ENCODE measurements at places on chromosomes 1 and 21.

- DNase-seq, result no peak
These were observed 228.2 kb downstream of the DNM3 start for GRCh38 chr1:172069534-172069933.

GRCh38 chr1:161158316-161159010 lies 837 bp upstream of the USP21 start:
- no peak for DNase-seq

- no peak for DNase-seq
These were observed 7.2 kb downstream of the SPTA1 start for GRCh38 chr1:158679289-158679688.

GRCh38 chr1:12057940-12058687 lies 5.0 kb upstream of the TNFRSF8 start:
- DNase-seq, result no peak

DNA sequence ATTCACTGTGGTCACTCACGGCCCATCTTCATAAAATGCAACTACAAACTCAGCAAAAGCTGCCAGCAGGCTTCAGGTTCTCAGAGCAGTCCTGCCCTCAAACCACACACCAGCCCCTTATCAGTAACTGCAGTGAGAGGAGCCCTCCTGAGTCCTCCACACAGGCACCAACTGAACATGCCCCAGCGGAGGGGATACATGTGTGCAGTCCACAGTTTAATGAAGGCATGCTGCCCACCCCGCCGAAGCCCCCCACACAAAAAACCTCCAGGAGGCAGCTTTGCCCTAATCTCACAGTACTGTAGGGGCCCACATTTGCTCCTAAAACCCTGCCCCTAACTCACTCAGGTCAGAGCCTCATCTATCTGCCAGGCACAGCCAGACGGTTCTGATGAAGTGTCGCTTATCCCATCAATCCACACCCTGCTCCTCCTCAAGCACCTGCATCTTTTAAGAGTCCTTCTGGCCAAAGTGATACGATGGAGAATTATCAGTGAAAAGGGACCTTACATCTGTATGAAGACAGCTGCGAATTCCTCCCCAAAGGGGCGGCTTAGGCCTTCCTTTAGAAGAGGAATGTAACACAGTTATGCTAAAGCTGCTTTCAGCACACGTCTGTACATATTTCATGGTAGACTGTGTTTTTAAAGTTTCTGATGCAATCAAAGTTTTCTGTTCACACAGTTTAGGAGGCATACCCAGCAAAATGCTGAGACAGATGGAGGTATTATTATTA lies 3.5 kb downstream of the ABCB10 start:
- no peak for DNase-seq

DNA sequence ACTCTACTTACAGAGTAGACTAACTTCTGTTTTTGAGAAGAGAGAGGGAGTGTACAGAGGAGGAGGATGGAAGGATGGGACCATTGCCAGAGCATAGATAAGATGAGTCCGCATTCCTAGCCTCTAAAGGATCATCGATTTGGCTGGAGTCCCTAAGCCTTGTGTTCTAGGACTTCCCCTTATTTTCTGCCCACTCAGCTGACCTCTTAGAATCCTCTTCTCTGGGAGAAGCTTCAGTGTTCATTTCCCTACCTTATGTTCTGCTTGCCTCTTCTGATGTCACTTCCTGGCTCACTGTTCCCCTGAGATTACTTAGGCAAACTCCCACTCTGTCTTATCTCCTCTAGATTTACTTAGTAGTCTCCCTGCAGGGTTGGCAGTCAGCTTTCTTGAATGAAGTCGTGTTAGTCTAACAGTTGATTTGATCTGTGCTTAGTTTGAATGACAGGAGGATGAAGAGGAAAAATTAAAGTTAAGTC lies 156.7 kb downstream of the SYT2 start:
- no peak for DNase-seq

DNA sequence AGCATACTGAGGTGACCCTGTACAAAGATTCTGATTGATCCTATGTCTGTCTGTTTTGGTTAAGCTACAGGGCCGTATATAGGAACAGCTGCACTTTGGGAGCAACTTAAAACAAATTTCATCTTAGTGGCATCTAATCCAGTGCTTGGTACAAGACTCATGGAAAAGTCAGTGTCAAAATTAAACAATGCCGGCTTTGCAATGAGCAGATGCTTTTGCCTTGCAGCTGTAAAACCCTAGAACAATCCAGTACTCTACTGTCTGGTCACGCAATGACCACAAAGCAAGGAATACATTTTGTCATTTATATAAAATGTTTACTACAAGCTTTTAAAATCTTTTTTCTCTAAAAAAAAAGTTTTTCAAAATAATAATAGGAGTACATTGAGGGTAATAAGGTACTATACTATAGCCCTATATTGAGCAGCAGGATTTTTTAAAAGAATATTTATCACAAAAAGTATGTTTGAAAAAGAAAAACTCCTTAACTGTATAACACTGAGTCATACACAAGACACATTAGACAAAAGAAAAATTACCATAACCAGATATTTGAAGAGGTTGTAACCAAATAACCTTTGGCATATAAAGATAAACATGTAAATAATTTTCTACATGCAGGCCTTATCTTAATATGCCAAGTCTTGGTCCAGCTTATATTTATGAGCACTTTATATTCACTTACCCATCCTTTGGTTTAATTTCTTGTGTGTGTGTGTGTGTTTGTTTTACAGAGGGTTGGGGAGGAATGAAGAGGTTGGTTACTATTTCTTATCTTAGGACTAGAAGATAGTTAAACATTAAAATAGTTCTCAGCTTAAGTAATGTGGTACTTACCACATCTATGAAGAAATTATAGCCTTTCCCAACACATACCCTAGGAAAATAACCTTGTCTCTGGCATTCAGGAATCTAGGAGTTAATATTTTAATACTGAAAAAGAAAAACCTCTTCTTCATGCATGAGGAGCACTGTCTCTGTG lies 262.3 kb downstream of the FAF1 start:
- no peak for DNase-seq

DNA sequence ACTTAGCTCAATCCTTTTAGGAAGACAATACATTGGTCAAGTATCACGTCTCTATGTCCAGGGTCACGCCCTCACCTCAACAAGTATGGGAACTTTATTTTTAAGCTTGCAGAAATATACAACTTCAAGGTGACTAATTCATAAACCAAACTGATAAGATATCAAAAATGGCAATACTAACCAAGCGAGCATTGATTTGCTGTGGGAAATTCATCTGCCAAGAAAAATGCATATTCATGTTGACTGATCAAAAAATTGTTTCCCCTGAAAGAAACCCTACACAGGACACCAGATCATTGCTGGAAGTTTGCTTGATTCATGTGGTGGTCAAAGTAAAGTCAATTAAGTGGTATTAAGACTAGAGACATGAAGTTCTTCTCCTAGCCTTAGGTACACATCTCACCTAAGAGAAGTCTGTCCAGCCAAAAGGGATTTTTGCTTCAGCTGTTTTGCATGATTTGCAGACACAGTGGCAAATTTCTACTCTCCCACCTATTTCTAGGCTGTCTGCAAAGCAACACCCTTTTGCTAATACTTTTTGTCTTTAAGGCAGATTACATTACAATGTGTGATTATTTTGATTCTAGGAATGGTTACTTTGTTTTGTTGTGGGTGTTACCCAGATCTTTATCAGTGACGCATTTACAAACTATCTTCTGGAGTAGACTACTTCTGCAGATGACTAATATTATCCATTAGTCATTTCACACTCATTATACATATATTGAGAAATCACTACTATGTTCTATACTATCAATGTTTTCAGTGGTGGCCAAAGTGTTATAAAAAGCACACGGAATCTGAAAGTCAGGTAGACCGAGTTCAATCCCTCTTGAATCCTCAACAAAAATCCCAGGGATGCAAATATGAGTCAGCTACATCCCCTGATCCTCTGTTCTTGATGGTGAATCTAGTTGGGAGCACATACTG lies 12.4 kb downstream of the SAMSN1 start:
- DNase-seq, result peak; percentile 82

DNA sequence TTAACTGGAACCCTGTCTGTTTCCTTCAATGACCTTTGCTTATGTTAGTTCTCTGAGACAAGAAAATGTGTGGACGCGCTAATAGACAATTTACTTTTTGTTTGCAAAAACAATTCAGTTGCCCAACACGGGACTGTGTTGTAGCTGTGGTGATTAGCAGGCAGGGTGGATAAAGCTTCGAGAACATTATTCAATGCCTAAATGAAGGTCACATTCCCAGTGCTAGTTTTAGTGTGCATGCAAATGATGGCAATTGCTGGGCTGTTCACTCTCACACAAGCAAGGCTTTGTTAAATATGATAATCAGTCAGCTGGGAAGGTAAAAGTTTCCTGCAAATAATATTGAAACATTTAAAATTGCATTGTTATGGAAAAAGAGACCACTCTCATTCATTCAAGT lies 188.4 kb downstream of the BACH1 start:
- DNase-seq, result no peak

DNA sequence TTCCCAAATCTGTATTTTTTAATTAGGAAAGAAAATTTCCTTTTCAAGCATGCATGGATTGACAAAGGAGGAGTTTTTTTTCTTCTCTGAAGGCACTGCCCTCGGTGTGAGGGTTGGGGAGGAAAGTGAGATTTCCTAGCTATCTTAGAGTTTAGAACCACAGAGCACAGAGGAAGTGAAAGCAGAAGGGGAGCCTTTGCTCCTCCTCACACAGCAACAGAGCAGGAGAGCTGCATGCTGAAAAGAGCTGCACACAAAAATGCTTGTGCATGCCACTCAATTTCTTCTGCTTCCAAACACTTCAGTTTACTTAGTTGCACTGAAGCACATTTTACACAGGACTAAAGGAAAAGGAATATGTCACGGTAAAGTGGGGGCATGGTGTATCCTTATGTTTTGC lies 308.1 kb downstream of the GPATCH2 start:
- no peak for DNase-seq

DNA sequence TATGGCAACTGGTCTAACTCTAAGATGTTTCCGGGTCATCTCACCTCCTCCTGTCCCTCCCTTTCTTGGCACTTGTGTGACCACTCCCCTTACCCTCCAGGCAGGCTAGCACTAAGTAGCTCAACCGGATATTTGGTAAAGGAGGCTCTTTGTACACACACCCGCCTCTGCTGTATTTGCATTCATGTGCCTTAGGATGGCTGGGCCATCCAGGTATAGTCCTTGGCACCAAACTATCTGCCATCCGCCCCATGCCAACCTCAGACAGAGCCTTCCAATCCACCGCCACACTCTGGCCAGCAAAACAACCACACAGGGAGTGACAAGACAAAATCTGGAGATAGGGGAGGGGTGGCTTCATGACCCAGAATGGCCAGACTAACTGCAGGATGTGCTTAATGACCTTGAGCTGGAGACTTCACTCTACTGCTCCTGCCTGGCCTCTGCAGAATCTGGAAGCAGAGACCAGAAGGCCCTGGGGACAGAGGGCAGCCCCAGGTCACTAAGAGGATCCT lies 59.5 kb downstream of the CDK18 start:
- no peak for DNase-seq

DNA sequence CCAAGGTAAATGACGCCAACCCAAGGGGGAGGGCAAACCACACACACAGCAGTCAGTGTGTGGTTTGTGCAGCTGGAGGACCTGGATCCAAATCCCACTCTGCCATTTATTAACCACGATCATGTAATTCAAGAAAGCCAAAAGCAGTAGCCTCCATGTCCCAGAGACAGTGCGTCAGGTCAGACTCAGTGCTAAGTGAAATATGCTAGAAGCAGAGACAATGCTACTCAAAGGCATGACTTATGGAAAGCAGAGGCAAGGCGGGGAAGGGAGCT lies 13.6 kb downstream of the TTC39A start:
- DNase-seq, result no peak

- no peak for DNase-seq
These were observed 28.1 kb downstream of the SERINC2 start for GRCh38 chr1:31441073-31441472.

DNA sequence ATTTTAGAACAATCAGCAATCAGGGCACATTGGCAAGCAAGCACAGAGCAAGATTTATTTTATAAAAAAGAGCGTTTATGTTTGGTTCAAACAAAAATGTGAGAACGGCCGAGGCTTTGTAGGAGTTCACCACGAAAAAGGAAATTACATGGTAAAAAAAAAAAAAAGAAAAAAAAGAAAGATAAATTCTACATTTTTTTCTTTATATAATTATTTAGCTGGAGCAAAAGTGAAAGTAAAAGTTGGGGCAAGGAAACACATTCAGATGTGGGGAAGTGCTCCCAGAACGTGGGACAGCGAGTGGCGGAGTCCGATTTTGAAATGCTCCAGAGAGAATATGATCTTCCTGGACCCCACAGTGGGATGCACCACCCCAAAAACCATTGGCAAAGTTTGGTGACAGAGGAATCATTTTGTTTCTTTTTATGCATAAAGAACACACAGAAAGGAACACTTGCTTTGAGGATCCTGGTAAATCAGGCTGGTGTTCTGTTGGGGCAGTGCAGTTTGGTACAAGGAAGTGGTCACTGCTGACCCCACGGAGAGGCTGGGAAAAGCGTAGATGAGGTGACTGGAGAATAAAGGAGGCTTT lies 16.3 kb upstream of the ATP5PO start:
- no peak for DNase-seq

DNA sequence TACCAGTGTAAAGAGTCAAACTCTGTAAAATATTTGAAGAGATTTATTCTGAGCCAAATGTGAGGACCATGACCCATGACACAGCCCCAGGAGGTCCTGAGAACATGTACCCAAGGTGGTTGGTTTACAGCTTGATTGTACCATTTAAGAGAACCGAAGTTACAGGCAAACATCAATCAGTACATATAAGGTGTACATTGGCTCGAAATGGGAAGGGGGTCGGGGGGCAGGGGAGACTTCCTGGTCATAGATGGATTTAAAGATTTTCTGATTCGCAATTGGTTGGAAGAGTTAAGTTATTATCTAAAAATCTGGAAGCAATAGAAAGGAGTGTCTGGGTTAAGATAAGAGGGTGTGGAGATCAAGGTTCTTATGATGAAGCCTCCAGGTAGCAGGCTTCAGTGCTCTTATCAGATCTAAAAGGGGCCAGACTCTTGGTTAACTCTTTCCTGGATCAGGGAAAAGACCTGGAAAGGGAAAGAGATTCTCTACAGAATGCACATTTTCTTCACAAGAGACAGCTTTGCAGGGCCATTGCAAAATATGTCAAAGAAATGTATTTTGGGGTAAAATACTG lies 47.5 kb upstream of the NTPCR start:
- DNase-seq, result no peak

DNA sequence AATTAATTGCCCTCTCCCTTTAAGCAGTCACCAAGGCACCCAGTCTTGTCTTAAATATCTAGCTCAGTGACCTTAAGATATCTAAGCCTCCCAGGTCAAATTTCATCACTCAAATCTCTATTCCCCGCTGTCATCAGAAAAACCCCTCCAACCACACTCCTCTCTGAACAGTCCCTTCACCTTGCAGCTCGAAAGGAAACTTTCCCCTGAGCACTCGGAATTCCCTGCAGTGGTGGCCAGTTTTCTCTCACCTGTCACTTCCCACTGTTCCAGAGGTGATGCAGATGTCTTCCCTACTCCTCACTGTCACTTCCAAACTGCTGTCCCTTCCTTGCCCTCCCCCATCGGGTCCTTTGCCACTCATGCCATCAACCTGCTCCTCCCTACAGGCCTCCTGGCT lies 15.3 kb upstream of the SSX2IP start:
- no peak for DNase-seq
